T-helper 1 cell treated with Interleukin-12 subunit alpha and Interleukin-12 subunit beta and Interleukin-4 antibody, amounts not matched to agents 30 ng/mL and 1 ng/mL, for 36 hours (primary cell): ENCODE measurements at places on chromosomes 6 and 20. TPM values are rescaled to one million over a fixed set of nuclear protein-coding genes. Genes with fewer than 3 reads are reported as not detected.

Gene FNDC11
- 0.27 and 0.49 TPM in 2 replicates for total RNA-seq

Gene SYCP2L
- 0.10 TPM in 1 of 2 replicates, not detected in the other for total RNA-seq

Gene PRR18
- not detected in 2 replicates for total RNA-seq

Gene RRAGD
- 9.5 and 11.5 TPM in 2 replicates for total RNA-seq

Gene CCN2
- total RNA-seq: not detected in 2 replicates

Gene RBM12
- total RNA-seq: 127 TPM in 2 replicates

Gene OVOL2
- total RNA-seq: not detected in 2 replicates

Gene GATA5
- total RNA-seq: not detected in 2 replicates

Gene GPR63
- total RNA-seq: 2.9 and 3.2 TPM in 2 replicates

Gene CFAP61
- not detected in 2 replicates for total RNA-seq

Gene KIAA1755
- not detected in 2 replicates for total RNA-seq

Gene HSPA12B
- total RNA-seq: not detected in 2 replicates

Gene PKHD1
- total RNA-seq: not detected in 2 replicates

Gene GJA1
- not detected in 2 replicates for total RNA-seq

Gene HEY2
- total RNA-seq: not detected in 2 replicates

Gene LY6G6C
- 0.41 TPM in 1 of 2 replicates, not detected in the other for total RNA-seq

Gene MEP1A
- not detected in 2 replicates for total RNA-seq

Gene CTAGE9
- total RNA-seq: not detected in 2 replicates

Gene HLA-DOA
- total RNA-seq: 5.8 and 8.4 TPM in 2 replicates

Gene LCA5
- total RNA-seq: 0.10 TPM in 2 replicates

Gene XKR7
- not detected in 2 replicates for total RNA-seq

Gene PI3
- not detected in 2 replicates for total RNA-seq

Gene FOXP4
- 5.8 and 6.1 TPM in 2 replicates for total RNA-seq

Gene PAK5
- total RNA-seq: not detected in 2 replicates

Gene BRD2
- total RNA-seq: 313 and 336 TPM in 2 replicates

Gene ULBP3
- total RNA-seq: 0.81 and 0.98 TPM in 2 replicates

Gene IDH3B
- 109 and 111 TPM in 2 replicates for total RNA-seq

Gene CCM2L
- total RNA-seq: not detected in 2 replicates

Gene MEA1
- total RNA-seq: 56.0 and 57.1 TPM in 2 replicates

Gene FAXC
- 0.37 TPM in 1 of 2 replicates, not detected in the other for total RNA-seq

Gene SLC52A3
- total RNA-seq: not detected in 2 replicates

Gene MCCD1
- total RNA-seq: not detected in 2 replicates

Gene TDRD6
- not detected in 2 replicates for total RNA-seq

Gene CALHM6
- 86.6 and 89.1 TPM in 2 replicates for total RNA-seq

Gene CFB
- total RNA-seq: 0.22 and 0.59 TPM in 2 replicates

Gene TREML2
- total RNA-seq: 21.5 and 23.3 TPM in 2 replicates

Gene DEFB128
- total RNA-seq: not detected in 2 replicates

Gene SLCO4A1
- 41.0 and 41.6 TPM in 2 replicates for total RNA-seq

Gene KIF25
- not detected in 2 replicates for total RNA-seq

Gene MAPK13
- total RNA-seq: 26.6 and 28.8 TPM in 2 replicates

Gene ULBP2
- 1.8 and 2.9 TPM in 2 replicates for total RNA-seq

Gene C20orf144
- total RNA-seq: 0.29 and 0.61 TPM in 2 replicates

Gene RNF146
- 20.2 and 20.8 TPM in 2 replicates for total RNA-seq

Gene SDHAF4
- total RNA-seq: 9.4 TPM in 2 replicates

Gene SIRPD
- total RNA-seq: 0.29 and 0.39 TPM in 2 replicates

Gene BNIP5
- 0.10 TPM in 1 of 2 replicates, not detected in the other for total RNA-seq

Gene CNBD2
- 2.2 and 4.6 TPM in 2 replicates for total RNA-seq

Gene BTNL2
- total RNA-seq: not detected in 2 replicates

Gene EPHA7
- total RNA-seq: not detected in 2 replicates

Gene COL9A3
- total RNA-seq: 0.15 TPM in 1 of 2 replicates, not detected in the other

Gene MOXD1
- total RNA-seq: 0.10 and 0.39 TPM in 2 replicates

Gene SNAP25
- total RNA-seq: 0.39 and 0.44 TPM in 2 replicates

Gene ENPP5
- total RNA-seq: not detected in 2 replicates

Gene SYCP2
- total RNA-seq: 7.0 and 7.6 TPM in 2 replicates

Gene LTA
- 204 and 212 TPM in 2 replicates for total RNA-seq

Gene OXT
- total RNA-seq: 0.61 TPM in 1 of 2 replicates, not detected in the other

Gene GSTA2
- not detected in 2 replicates for total RNA-seq

Gene PRL
- total RNA-seq: not detected in 2 replicates

Gene PROKR2
- total RNA-seq: not detected in 2 replicates
